ENCODE measurements at places on chromosomes 7 and 10.

GRCh38 chr10:86020134-86020533, 346.5 kb downstream of the GRID1 start:
- no peak for DNase-seq

- DNase-seq, result no peak
These were observed 97.5 kb downstream of the CTBP2 start for GRCh38 chr10:125062914-125063230.

- no peak for DNase-seq
These were observed 627.9 kb upstream of the FOXK1 start for GRCh38 chr7:4054158-4054557.

GRCh38 chr10:8278099-8278498, 223.6 kb downstream of the GATA3 start:
- DNase-seq, result no peak

DNA sequence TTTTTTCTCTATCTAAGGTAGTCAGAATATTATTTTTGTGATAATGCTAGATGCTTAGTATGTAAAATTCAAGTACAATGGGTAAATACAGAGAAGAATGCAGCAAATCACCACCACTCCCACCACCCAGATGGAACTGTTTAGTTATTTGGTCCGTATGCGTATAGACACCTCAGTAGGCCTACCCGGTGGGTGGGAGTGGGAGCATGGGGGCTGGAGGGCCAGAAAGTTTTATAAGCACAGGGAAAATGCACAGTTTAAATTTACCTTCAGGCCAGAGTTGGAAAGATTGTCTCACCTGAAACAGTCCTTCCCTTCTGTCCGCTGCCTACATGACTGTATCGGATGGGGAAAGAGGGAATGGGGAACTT, 15.5 kb downstream of the CHST3 start:
- DNase-seq, result no peak

Data from activated naive CD8-positive, alpha-beta T cell treated with anti-CD3 and anti-CD28 coated beads, Interleukin-2, amount 50 U/mL, for 16 hours (primary cell).